ENCODE measurements at places on chromosomes 11 and 22.
A peak's percentile ranks its signal among the peaks of the same experiment; 100 is the strongest.

GRCh38 chr11:96524475-96524874, 134.7 kb downstream of the JRKL start:
- no peak for DNase-seq

GRCh38 chr11:73495731-73496130, 102.2 kb downstream of the FAM168A start:
- DNase-seq = no peak

- DNase-seq = no peak
Measured at GRCh38 chr11:78782725-78783124, 208.1 kb upstream of the NARS2 start.

- peak; percentile 10 for DNase-seq
Measured at GRCh38 chr11:3341298-3341697, 37.6 kb downstream of the ZNF195 start.

- no peak for DNase-seq
Measured at GRCh38 chr11:23078289-23078971, 218.2 kb upstream of the CCDC179 start.

DNA sequence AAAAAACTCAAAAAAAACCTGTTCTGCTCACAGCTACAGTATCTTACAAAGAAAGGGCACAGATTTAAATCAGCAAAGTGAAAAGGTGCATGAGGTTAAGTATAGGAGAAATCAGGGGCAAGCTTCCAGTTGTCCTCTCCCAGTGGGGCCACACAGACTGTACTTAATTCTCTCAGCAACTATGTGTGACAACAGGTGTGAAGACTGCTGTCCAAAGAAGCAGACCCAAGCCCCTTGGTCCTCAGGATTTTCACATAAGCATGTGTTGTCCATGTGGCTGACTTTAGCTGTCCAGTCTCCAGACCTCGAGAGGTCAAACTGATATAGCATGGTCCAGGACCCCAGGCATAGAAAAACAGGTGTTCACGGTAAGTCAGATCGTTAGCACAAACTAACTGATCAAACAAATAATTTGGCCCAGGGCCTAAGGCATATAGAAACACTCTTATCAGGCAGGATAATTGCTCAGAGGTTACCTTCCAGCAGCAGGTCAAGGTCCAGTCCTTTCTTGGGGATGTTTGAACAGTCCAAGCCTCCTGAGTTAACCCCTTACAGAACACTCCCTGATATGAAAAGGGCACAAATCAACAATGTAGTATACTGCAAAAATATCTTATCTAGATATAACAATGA, 21.1 kb upstream of the CSTF3 start:
- no peak for DNase-seq

GRCh38 chr11:11293798-11294550, 59.1 kb downstream of the CSNK2A3 start:
- no peak for DNase-seq

DNA sequence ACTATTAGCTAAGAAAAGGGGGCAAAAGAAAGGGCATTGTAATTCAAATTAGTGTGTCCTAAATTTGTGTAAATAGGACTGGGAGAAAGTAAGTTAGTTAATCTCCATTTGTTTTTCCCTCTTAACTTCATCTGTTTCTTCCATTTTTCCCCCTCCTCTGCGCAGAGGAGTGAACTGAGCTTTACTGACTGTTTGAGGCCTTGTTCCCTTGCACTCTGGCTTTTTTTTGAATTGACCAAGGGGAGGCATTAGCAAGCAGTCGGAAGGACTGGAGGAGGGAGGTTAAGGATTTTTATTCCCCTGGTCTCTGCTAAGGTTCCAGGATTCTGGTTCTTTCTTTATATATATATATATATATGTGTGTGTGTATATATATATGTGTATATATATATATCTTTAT, 15.2 kb upstream of the FANCF start:
- no peak for DNase-seq

GRCh38 chr11:15114501-15115475, at the start of gene INSC:
Gene INSC (plus strand): TSS chr11:15114923. CDS start chr11:15149175, 34,252 bp downstream.
- DNase-seq = no peak

- DNase-seq = no peak
Measured at GRCh38 chr11:64763526-64764039, 3.8 kb upstream of the PYGM start.

DNA sequence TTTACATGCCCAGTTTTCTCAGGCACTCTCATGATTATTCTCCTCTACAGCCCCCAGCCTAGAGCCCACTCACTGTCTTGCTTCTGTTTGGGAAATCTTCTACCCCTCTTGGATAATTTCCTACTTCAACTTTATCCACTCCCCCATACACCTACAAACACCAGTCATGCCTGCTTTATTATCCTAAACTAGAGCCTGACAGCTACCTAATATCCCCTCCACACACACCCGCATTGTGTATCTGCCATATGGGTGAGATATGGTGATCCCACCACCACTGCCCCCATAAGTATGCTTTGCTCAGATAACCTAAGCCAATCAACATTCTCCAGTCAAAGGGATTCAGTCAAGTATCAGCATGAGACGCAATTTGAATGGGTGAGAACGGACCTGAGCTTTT, 15.3 kb upstream of the FJX1 start:
- DNase-seq = no peak

DNA sequence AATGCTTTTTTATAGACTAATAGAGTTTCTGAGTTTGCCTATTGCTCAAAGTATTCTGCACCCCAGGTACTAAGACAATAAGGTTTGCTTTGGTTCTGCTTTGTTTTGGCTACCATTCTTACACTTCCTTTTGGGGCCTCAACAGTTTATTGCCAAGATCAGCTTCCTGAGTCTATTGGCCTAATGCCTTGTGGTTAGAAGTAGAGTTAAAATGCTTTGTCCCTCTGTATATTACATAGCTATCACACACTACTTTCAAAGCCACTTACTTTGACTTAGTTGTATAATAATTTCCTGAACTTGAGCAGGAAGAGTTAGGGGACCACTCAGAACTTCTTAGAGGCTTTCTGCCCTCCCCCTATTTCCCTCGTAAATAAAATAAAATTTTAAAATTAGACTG, 96.5 kb downstream of the DLG2 start:
- DNase-seq = peak; percentile 14

DNA sequence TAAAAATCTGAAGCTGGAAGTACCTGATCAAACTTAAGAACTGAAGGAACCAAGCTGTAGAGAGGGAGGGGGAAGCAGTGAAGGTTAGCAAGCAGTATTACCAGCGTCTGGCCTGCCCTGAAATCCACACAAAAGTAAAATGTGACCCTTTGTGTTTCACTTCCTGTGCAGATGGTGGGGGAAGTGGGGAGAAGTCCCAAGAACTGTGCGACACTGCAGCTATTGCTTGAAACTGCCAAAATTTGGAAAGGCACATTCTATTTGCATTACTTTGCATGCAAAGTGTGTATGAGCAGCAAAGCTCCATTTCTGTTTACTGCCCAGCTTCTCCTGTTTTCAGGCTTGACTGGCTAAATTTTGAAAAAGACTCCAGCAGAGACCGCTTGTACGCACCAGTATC, 72.1 kb upstream of the BMAL1 start:
- DNase-seq = no peak

- DNase-seq = no peak
Measured at GRCh38 chr22:17955590-17956379, 68.6 kb downstream of the MICAL3 start.

DNA sequence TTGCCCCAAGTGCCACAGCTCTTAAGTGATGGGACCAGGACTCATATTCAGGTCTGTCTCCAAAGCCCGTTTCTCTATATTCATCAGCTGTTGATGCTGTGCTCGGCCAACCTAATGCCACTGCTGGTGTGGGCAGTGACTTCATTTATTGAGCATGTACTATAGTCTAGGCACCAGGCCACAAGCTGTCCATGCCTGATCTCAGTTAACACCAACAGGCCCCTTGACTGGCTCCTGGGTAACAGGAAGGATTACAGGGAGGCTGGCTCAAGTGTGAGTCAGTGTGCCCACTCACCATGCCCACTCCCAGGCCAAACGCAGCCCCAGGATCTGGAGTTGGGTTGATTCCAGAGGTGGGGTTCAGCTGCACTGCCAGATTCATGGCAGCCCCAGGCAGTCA, 8.6 kb upstream of the CRYBB2 start:
- no peak for DNase-seq

DNA sequence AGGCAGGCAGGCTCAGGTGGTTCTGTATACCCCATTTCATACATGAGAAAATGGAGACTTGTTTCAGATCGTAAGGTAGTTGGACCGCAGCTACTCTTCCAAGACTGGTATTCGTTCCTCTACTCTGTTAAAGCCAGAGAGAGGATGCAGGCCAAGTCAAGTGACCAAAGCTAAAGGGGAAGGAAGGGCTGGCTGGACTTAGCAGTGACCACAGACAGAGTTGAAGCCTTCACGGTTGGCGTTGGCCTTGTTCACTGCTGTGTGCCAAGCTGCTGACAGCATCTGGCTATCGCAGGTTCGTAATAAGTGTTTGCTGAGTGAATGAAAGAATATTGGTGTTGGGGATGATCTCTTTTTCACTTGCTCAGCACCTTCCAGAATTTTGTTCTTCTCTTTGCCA, 64.2 kb downstream of the PTPRJ start:
- no peak for DNase-seq

GRCh38 chr11:106477776-106478175, 400.3 kb downstream of the AASDHPPT start:
- DNase-seq = no peak

DNA sequence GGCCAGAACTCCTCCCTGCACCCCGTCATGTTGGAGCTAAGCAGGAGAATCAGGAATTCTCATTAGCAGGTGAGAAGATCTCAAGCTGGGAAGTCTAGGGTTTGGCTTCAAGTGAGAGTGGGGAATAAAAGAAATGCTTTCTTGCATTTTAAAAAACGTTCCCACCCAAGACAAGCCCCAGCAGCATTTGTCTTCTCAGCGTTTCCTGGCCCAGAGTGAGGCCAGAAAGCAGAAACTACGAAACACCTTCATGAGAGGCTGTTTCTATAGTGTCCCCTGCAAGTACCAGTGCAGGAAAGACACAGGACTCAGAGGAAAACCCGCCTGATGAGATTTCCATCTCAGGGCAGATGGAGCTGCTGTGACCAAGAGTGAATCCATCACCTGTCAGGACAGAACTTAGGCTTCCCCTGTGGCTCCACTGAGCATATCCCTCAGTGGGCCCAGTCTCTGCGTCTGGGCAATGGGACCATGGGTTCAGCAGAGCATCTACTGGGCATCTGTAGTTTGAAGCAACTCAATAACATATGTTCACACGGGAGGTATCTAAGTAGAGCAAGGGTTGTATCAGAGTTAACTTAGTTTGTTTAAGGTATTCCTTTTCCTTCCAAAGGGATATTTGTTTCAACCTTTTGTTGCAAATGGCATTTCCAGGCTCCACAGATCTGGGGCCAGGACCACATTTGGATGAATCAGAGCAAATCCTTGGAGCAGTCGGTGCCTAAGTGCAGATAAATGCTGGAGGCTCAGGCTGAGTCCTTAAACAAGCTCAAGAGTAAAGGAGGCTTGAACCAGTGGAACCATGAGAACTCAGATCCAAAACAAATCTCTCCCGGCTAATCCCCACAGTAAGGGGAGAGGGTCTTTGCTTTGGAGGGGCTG, 548.3 kb downstream of the MIAT start:
- no peak for DNase-seq

DNA sequence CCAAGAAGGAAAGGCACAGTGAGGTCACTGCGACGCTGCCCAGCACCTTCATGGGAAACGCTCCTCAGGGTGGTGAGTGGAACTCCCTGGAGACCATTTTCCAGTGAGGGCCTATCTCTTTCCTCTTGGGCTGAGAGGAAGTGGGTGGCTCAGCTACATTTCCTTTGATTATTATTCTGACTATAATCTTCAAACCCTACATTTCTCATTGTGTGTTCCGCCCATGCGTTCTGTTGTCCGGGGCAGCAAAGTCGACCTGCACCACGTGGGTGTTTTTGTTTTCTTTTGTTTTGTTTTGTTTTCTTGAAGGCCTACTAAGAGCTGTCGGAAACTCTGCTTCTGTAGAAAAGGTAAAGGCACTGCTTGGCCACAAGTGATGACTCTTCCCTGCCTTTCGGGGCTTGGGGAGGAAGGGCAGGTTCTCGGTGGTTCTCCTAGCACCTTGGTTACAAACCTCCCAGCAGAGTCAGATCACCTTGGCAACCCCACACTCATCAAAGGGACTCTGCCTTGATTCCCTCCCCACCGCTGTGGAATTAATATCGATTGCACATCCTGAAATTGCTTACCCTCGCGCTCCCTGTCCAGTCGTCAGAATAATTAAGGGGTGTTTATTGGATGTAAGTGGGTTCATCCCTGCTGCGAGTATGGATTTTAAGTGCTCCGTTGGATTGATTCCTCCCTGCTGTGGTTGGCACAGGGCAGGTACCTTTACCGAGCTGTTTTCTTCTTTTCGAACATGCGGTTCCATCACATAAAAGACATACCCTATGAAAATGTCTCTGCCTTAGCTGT, 7.3 kb downstream of the PARVB start:
- no peak for DNase-seq

DNA sequence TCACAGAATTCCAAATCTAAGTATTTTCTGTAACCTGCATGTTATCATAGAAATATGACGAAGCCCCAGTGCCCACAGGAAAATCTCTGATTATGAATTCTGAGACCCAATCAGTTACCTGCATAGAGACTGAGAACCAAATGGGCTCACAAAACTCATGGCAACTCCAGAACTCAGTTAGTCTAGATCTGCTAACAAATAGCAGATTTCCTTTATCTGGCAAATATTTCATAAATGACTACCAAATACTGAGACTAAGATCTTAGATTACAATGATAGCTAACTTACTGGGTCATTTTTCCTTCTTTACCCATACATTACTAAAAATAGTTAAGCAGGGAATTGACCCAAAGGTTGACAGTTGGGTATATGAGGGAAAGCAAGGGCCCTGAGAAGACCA, 228.1 kb upstream of the FAT3 start:
- no peak for DNase-seq

DNA sequence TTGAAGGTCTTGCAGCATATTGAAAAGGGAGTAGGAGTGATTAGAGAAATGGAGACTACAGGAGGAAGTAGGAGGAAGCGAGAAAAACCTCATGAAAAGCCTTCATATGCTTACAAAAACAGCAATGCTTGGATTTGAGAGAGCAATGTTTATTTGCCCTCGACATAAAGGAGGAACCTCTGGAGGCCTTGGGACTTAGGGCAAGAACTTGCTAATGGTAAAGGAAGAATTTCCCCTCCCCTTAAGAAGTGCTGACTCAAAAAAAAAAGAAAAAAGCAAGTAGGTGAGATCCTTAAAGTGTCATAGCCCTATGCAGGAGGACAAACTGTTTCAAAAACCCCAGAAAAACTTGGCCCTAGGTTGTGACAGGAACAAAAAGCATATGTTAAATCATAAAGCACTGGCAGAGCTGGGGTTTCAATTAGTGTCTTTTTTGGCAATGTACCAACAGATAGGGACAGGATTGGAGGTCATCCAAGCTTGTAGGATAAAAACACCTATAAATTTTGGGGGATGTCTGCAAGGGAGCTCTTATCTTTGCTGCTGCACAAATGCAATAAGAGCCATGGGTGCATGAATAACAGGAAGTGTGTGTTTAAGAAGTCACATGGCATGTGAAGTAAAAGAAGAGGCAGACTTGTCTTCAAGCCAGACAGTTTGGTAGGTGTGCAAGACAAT, 4.9 kb downstream of the GLYAT start:
- DNase-seq = peak; percentile 54

GRCh38 chr22:23233084-23233531, 52.8 kb downstream of the BCR start:
- no peak for DNase-seq

GRCh38 chr11:62073061-62073460, 50.8 kb upstream of the INCENP start:
- no peak for DNase-seq

GRCh38 chr11:111565114-111565720, 24.7 kb downstream of the LAYN start:
- peak; percentile 80 for DNase-seq

Data from KG1 (cell line).